Fibroblast of skin of back (primary cell): ENCODE measurements at places on chromosomes 7 and 10.
A peak's percentile ranks its signal among the peaks of the same experiment; 100 is the strongest.

- DNase-seq: no peak
Observed at GRCh38 chr10:62016623-62017490, 115.4 kb downstream of the ARID5B start.

GRCh38 chr10:114874827-114875411 is 53.3 kb downstream of the FHIP2A start:
- DNase-seq: peak; percentile 79

- no peak for DNase-seq
Observed at GRCh38 chr7:129502708-129503685, 666 bp downstream of the SMKR1 start.

GRCh38 chr10:87761892-87762291 is 56.1 kb downstream of the ATAD1 start:
- peak; percentile 60 for DNase-seq

DNA sequence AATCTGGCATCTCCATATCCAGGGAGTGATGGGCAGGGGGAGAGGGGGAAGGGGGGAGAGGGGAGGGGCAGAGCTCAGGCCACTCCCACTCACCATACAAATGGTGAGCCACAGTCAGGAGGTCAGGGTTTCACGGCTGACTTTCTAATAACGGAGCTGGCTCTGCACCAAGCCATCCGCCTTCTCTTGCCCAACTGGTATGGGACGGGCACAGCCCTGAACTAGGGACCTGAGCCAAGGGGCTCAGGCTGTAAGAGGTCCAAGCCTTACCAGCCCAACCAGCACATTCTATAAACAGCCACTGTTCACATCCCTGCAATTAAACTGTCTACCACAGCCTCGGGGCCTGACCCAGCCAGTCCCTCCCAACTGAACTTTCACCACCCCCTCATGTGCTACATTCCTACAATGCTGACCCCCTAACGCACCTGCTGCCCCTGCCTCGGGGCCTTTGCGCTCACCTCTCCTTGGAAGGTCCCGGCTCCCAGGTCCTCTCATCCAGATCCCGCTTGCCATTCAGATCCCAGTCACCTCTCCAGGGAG is 32.5 kb downstream of the RGS10 start:
- no peak for DNase-seq

GRCh38 chr10:124511205-124512039 is 49.8 kb downstream of the LHPP start:
- DNase-seq: no peak

DNA sequence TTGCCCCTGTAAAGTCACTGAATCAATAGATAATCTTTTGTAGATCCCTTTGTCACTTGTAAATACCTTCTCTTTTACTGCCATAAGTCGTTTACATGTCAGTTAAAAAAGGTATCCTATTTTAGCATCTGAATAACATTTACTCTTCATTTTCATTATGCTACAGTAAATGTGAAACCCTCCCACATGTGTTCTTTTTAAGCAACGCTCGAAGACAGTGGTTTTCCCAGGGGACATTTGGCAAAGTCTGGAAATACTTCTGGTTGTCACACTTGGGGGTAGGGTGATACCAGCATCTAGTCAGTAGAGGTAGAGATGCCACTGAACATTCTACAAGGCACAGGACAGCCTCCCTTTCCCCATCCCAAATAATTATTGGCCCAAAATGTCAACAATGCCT is 23.7 kb downstream of the ATAD1 start:
- DNase-seq: peak; percentile 23

- DNase-seq: no peak
Observed at GRCh38 chr7:123823898-123824753, 20.8 kb upstream of the HYAL4 start.

DNA sequence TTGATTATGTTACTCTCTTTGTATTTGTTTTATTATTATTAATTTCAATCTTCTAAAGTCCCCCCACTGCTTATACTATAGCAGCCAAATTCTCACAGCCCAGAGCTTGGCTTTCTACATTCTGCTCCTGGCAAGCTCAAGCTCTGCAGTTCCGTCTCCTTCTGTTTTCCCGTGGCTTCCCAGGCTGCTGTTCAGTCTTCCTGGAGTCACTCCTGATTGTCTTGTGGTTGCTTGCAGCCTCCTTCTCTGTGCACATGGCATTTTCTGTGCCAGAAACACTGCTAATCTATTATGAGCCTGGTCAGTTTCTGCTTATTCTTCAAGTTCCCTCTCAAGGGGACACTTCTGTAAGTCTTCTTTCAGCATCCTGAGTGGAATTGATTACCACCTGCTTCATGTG is 533.7 kb upstream of the IGFBP3 start:
- DNase-seq: no peak

- peak; percentile 95 for DNase-seq
Observed at GRCh38 chr10:122126763-122127659, 138.0 kb downstream of the TACC2 start.

DNA sequence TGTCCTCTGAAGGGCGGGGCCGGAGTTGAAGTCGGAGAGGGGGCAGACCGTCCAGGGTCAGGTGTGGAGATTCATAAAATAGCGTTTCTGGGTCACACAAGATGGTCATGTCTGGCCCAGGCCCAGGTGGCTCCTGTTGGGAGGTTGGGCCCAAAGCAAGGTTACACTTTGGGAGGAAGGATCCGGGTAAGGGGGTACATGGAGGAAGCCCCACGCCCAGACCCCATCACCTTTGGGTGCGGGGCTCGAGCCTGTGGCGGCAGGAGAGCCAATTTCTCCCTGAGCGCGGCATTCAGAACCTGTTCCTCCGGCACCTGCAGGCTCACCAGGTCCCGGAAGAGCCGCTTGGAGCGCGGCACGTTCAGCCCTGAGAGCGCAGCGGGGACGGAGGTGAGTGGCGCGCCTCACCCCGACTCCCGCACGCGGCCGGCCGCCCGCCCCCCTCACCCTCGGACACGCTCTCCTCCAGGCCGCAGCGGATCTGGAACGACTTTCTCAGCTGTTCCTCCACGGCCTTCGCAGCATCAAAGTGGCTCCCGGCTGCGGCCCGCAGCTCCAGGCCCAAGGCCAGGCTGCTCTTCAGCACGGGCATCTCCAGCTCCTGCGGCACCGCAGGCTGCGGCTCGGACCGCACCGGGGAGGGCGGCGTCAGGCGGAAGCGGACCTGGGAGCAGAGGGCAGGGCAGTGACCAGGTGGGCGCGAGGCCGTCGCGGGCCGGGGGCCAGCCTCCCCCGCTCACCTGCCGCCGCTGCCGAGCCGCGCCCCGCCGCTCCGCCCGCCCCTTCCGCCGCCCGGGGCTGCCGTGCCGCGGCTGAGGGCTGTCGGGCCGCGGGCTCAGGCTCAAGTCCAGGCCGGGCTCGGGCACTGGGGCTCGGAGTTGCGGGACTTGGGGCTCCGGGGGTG is 644 bp downstream of the PPP1R35 start:
- DNase-seq: no peak

DNA sequence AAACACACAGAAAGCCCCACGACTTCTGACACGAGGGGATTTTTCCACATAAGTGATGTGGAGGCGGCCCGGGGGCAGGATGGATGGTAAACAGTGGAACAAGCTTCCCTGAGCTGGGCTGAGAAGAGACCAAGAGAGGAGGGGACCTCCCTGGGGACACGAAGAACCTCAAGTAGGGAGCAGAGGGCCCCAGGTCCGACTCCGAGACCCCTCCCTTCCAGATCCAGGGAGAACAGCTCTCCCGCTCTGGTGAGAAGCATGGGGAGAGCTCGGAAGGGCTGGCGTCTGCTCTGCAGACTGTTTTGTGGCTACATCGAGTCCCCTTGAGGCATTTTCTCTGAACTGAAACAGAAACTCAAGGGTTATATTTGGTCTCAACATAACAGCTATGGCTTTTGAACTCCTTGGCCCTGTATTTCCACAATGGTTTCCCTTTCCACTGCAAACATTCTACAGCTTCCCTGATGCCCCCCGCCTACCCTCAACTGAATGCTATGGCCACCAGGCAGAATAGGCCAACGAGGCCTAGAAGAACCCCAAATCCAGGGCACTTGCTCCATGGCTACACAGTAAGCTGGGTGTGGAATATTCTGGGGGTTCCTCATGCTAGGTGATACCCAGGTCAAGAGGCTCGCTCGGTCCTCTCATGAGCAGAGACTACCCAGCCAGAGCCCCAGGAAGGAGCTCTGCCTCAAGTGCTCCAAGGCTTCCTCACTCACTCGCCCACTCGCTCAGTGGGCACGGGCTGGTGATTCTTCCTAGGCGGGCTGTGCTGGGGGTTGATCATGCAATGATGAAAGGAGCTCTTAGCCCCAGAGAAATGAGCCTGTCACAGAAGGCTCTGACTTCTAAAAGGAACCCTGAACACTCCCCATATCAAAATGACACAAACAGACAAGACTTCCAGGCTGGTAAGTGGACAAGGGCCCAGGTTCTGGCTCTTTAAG is 47.5 kb downstream of the FAM53B start:
- DNase-seq: no peak

DNA sequence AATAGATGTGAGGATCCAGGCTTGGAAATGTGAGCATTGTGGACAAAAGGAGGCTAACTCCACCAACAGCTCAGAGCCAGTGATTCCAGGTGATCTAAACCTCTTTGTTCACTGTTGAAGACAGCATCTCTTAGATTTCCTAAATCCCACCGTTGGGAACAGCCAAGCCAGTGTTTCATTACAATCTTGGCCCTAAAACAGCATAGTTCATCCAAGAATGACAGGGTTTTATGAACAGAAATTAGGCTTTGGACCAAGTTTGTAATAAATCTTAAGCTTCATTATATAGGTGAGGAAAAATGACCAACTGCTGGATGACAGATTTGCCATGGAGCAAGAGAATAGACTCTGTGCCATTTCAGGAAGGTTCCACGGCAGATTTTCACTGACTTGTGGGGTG is 65.8 kb downstream of the MTURN start:
- DNase-seq: no peak

- DNase-seq: peak; percentile 72
Observed at GRCh38 chr7:106717254-106717954, 56.4 kb upstream of the CCDC71L start.

DNA sequence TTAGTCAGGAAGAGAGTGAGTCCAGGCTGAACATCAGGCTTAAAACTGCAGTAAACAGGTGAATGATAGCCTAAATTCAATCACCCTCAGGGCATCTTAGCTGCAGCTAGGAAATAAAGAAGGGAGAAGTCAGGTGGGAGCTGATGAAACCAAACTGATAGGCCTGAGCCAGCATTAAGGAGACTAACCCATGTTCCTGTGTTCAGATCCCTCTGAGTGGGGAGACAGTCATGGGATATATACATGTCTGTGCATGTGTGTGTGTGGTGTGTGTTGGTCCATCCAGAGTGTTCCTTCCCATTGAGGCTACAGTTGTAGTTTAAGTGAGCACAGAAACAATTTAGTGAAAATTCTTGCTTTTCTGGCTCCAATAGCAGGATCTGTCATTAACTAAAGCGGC is 480.9 kb downstream of the PHTF2 start:
- no peak for DNase-seq

DNA sequence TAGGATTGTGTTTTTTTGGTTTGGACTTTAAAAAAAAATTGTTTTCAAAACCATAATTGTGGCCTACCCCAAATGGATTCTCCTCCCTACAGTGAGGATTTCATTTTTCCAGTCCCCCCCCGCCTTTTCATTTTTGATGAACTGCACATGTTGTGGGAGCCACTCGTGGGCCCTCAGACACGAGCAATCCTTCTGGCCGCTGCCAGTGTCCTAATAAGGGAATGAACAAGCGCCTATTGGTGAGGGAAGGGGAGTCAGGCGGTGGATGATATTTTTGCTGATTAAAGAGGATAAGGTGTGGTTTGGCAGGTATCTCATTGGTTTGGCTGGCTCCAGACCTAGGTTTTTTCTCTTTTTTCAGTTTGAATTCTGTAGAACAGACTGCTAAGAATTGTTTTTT is 78.7 kb upstream of the AGBL3 start:
- DNase-seq: peak; percentile 33

- peak; percentile 73 for DNase-seq
Observed at GRCh38 chr10:114715171-114715670, 57.1 kb upstream of the ABLIM1 start.

DNA sequence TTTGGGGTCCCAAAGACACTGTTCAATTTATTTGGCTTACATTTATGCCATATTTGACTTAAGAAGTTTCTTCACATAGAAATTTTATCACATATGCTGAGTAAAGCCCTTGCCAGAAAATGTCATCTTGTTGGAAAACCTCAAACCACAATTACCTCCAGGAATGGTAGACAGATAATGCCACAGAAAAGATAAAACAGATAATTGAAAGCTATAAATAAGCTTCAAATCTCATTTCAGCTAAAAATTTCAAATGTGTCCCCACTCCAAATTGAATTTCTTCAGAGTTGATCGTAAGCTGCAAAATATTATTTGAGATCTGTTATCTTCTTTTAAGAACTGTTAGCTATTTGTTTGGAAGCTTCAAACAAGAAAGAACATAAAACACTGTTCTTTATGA is 176.4 kb upstream of the PTN start:
- DNase-seq: no peak

GRCh38 chr7:116142850-116143249 is 67.5 kb upstream of the TES start:
- DNase-seq: no peak

- no peak for DNase-seq
Observed at GRCh38 chr7:6480323-6480660, 32.5 kb upstream of the DAGLB start.

DNA sequence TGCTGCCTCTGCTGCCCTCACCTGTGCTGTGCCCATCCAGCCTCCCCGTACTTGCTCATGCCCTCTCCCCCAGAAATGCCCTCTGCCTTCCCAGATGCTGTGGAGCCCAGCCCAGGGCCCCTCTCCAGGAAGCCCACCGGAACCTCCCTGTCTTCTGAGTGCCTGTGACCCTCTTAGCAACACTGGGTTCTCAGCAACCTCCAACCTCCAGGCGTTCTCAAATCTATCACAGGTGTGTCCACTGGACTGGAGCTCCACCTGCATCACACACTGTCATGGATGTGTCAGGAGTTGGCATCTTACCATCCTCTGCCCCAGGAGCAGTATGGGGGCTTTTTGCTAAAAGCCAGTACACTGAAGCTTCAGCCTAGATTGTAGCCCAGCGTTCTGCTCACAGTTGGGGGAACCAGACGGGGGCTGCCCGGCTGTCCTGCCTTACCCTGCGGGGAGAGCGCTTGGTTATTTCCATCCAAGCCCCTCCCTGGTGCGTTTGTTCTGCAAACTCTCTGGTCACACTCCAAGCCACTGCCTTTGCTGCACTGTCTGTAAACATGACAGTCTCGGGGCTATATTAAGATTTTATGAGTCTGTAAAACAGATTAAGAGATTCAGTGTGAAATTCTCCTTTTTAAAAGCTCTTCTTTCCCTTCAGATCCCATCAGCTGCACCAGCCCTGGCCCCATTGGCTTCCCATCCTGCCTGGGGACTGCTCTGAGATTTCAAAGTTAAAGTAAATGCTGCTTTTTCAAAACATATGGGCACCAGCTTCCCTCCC is 71.3 kb upstream of the CPXM2 start:
- DNase-seq: no peak

- DNase-seq: no peak
Observed at GRCh38 chr7:96041171-96041570, 268.8 kb downstream of the DYNC1I1 start.

- DNase-seq: peak; percentile 74
Observed at GRCh38 chr10:24360282-24361127, 151.6 kb downstream of the KIAA1217 start.

DNA sequence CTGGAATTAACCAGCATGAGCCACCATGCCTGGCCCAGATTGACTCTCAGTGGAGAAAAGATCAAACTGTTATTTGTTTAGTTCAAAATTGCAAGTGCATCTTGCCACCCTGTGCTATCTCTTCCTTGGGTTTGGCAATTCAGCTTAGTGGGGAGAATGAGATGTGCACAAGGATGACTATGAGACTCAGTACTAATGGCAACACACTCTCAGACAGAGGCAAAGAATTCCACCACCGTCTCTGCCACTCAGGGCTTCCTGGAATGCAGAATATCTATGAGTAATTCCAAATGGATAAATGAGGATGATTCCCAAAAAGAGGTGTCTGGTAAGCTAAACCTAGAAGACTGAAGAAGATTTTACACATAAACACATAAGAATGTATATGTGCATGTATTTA is 525.8 kb downstream of the NRG3 start:
- DNase-seq: peak; percentile 37
